Activated CD8-positive, alpha-beta memory T cell treated with anti-CD3 and anti-CD28 coated beads for 24 hours (primary cell): ENCODE measurements at places on chromosomes 16 and 17.

- no peak for DNase-seq
These were observed 24.3 kb downstream of the PLA2G10 start for GRCh38 chr16:14669776-14670175.

- DNase-seq = peak; percentile 81
These were observed at the start of gene CUEDC1 for GRCh38 chr17:57955183-57955931. CUEDC1 (minus strand) TSS chr17:57955412; CDS start chr17:57885564, 69,848 bp downstream.

GRCh38 chr16:73572135-73572828, 524.4 kb upstream of the ZFHX3 start:
- DNase-seq = no peak

- peak; percentile 98 for DNase-seq
These were observed 47.2 kb downstream of the ARHGAP27 start for GRCh38 chr17:45385331-45385997.

DNA sequence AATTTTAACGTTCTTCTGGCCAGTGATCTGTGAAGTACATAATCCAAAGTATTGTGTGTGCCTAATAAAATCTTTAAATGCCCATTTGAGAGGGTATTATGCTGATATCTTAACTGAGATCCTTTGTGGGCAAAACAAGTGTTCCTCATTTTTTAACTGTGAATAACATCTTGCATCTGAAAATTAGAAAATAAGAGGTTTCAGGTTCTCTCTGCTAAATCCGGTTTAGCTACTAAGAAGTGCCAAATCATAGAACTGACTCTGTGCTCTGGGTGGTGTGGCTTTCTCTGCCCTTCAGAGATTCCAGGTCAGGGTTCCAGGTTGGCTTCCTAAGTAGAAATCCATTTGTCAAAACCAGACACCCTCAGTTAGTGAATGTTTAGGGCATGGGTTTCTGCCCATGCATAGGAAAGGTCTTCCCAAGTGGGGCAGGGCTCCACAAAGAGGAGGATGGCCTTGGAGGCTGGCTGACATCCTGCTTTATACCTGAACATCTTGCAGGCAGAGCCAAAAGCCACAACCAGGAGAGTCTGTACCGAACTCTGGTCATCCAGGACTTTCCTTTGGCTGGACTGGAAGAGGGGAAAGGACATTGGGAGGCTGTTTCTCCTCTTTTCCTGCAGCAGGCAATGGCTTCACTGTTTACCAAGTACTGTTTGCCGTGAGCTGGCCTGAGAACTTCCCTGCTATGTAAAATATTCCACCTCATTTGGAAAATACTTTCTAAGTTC, 8.5 kb downstream of the ALDH3A2 start:
- no peak for DNase-seq

- DNase-seq = peak; percentile 26
These were observed 23.3 kb downstream of the MEAK7 start for GRCh38 chr16:84481051-84481735.

DNA sequence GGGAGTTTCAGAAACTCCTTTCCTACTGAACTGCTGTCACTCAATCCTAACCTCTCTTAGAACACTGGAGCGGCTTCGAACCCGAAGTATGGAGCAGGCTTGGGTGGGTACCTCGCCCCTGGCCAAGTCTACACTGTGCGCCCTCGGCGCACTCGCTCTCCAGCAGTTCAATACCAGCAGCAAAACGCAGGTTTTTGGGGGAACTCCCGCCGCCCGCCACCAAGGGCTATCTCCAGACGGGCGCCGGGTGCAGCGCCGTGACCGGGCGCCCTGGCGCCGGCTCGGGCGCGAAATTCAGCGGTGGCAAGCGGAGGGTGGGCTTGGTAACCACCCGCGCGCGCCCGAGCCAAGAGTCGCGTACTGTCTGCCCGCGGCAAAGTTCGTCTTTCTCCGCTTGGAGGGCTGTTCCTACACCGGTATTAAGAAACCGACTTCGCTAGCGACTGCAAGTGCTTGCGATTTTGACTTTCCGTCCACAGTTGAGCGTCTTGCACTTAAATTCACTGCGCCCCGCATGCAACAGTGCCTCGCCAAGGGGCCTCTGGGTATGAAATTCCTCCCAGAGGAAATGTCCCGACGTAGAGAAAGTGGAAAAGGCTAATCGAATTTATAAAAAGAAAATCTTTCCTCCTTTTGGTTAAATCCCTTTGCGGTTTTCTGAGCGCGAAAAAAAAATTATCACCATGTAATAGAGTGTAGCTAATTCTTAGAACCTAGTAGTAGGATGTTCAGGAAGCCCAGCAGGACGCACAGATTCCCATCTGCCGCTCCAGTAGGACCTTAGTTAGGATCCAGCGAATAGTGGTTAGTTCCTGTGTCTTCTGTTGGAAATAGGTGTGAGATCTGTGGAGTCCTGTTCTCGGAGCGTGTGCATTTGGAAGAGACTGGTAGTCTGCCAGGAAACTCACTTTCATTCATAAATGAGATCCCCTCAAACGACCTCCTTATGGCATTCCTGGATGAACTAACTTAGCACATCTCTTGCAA, 5.0 kb upstream of the SALL1 start:
- no peak for DNase-seq

DNA sequence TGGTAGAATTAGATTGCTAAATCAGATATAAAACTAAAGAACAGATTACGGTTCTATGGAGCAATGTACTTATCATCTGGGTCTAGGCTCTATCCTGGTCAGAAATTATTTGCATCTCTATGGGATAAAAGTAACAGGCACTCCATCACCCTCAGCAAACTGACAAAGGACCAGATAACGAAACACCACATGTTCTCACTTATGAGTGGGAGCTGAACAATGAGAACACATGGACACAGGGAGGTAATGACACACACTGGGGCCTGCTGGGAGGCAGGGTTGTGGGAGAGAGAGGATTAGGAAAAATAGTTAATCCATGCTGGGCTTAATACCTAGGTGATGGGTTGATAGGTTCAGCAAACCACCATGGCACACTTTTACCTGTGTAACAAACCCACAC, 61.9 kb downstream of the MPHOSPH6 start:
- DNase-seq = no peak

- no peak for DNase-seq
These were observed 30.0 kb downstream of the MAPT start for GRCh38 chr17:45924332-45924820.

DNA sequence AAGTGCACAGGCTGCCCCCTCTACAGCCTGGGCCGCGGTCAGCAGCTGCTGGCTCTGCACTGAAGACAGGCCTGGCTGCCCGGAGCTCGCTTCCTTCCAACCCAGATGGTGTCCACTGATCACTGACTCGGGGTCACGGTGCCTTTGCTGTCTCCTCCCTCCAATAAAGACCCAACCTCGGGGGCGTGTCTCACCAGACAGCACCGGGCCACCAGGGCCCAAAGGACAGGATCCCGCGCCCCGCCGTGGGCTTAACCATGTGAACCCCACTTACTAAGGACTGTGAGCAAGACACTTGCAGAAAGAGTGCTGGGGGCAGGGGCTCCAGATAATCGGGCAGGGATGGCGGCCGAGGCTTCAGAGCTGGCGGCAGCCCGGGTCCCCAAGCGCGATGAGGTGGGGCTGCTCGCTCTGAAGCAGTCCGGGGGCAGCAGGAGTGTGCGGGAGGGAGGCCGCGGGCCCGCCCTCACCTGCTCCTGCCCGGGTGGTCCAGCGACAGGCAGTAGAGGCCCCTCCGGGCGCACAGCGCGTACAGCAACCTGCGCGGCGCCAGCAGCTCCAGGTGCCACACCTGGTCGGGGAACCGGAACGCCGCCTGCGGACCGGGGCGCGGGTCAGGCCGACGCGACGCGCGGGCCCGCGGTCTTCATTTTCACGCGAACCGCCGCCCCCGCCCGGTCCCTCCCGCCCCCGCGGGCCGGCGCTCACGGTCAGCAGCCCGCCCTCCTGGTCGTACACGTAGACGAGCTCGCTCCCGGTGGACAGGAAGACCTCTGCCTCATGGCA, 502 bp downstream of the FAAP100 start:
- DNase-seq = no peak

DNA sequence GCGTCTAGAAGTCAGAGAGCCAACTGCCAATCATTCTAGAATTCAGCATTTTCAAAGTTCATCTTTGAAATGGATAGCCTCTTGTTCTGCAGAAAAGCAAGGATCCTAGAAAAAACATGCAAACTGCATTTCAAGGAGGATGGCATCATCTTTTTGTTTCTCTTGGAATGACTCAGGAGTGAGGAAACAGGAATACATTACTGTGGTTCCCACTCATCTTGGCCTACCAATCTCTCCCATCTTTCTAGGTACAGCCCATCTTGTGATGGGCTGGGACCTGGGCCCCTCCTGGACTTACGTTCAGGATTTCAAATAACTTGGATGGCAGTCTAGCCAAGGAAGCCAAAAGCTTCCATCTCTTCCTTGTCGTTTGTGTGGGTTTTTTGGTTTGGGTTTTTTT, 363.4 kb downstream of the CDH13 start:
- no peak for DNase-seq

DNA sequence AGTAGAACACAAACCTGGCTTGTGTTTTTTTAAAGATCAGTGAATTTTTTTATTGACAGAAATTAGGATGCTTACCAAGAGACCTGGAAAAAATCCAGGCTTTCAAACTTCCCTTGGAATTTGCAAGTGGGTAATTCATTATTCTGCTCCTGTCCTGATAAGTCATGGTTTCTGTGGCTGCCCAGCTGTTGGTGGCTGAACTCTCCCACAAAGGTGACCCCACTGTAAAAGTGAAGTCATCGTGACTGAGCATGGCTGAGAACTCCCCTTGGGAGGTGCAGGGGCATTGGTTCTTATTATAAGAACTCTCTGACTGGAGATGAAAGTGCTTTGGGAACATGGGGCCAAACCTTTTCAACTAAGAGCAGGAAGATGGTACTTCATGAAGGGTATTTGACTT, 46.6 kb upstream of the TANC2 start:
- DNase-seq = no peak

DNA sequence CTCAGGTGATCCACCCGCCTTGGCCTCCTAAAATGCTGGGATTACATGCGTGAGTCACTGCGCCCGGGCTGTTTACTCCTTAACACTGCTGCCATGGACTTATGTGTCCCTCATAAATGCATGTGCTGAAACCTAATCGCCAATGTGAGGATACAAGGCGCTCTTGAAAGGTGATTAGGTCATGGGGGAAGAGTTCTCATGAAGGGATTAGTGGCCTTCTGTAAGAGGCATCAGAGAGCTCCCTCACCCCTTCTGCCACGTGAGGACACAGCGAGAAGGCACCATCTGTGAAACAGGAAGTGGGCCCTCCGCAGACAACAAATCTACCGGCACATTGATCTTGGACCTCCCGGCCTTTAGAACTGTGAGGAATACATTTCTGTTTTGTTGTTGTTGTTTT, 19.1 kb downstream of the ITPRIPL2 start:
- DNase-seq = no peak

- DNase-seq = no peak
These were observed 3.1 kb downstream of the TGFB1I1 start for GRCh38 chr16:31474773-31475738.

DNA sequence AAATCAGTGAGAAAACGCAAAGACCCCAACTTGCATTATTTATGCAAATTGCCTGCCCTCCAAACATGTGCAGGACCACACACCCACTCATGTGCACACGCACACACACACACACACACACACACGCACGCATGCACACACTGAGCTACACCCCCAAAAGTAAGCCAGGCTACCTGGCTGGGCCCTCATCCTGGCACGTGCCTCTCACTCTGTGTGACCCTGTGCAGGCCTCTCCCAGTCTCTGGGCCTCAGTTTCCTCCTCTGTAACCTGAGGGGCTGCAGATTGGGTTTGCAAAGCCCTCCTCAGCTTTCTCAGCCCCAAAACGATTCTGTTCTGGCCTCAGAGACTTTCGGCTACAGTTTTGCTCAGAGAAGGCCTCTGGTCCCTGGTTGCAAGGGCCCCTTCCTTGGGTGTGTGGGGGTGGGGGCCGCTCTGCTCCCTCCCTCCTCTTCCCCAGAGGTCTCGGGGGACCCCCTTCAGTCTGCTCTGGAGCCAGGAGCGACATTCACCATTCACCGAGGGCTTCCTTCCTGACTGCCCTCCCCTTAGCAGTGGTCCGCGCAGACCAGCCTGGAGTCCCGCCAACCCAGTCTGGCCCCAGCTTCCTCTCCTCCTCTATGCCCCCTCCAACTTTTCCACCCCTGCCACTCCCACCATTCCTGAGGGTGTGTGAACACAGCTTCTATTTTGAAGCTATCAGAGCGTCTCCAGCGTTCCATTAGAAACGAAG, 5.4 kb upstream of the PIK3R6 start:
- DNase-seq = no peak

- no peak for DNase-seq
These were observed 235.8 kb downstream of the MAP2K4 start for GRCh38 chr17:12256380-12256995.

DNA sequence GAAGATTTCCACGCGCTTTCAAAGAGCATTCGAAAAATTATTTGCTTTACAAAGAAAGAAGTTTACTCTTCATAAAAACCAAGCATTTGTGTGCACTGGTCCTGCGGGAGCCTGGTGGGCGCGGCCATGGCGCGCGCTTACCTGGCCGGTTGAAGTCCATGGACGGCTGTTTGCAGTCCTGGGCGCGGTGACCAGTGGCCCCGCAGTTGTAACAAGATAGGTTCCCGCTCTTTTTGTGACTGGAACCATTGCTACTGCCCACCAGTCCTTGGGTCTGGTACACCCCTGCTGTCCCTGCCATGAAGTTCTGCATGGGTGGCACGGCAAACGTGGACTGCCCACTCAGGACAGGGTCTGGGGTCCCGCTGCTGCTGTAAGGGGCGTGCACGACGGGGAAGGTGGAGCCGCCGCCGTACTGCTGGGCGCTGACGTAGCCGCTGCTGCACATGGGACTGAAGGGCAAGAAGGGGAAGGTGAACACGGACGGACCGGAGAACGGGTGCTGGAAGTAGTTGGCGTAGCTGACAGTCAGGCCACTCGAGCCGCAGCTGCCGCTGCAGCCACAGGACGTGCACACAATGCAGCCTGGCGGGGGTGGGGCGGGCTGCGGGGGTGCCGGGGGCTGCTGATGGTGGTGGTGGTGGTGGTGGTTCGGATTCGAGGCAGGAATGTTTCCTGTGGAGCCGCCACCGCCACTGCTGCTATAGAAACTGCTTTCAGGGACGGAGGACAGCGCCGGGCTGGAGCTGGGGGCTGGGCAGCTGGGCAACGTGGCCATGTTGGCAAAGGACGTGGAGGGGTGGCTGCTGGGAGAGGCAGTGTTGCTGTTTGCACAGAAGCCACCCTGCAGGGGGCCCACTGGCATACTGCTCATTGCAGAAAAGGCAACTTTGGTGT, 19.5 kb downstream of the MAP1LC3B start:
- DNase-seq = no peak

GRCh38 chr16:57867000-57867561, 64.8 kb upstream of the KIFC3 start:
- no peak for DNase-seq

- DNase-seq = no peak
These were observed 25.0 kb downstream of the GABARAPL2 start for GRCh38 chr16:75590920-75591843.

- no peak for DNase-seq
These were observed 5.8 kb downstream of the LMF1 start for GRCh38 chr16:965036-965395.
